Hippocampal formation (tissue), 2 donors: ENCODE measurements at places on chromosomes 13 and 19.

- no peak for DNase-seq
Observed at GRCh38 chr19:50812474-50812873, 11.1 kb downstream of the KLK1 start.

- no peak for DNase-seq
Observed at GRCh38 chr13:39405596-39406205, 197.3 kb downstream of the LHFPL6 start.

DNA sequence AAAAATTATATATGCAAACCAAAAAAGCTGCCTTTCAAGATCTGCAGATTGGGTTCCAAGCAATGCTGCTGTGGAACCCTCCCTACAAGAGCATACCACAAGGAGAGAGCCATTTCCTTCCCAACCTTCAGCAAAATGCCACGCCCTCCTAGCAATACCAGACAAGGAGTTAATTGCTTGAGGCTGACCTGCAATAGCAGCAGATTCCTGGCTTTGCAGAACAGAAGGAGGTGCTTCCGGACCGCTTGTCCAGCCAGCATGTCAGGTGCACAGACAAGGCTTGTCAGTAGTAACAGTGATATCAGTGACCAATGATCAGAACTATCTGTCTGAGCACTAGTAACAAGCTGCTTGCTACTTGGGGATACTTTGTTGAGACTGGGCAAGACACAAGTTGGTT, 301.6 kb downstream of the FGF14 start:
- no peak for DNase-seq

- no peak for DNase-seq
Observed at GRCh38 chr13:112619730-112620631, 32.0 kb upstream of the TUBGCP3 start.

GRCh38 chr19:23440791-23441190, 45.5 kb upstream of the ZNF91 start:
- no peak for DNase-seq

DNA sequence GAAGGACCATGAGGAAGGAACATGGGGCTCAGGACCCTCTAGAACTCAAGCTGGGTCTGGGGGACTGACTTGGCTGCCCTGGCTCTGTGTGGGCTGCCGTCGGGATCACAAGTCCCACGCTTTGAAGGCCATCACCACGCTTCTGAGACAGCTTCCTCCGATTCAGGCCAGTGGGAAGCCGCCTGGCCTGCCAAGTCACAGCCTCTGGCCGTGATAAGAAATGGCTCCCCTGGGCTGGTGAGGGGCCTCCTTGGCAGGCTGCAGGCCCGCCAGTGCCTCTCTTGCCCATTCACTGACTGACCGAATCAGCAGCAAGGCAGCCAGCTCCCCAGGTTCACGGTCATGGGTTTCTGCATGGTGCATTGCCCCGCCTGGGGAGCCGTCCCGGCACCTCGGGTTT, 48.8 kb downstream of the COMP start:
- no peak for DNase-seq

DNA sequence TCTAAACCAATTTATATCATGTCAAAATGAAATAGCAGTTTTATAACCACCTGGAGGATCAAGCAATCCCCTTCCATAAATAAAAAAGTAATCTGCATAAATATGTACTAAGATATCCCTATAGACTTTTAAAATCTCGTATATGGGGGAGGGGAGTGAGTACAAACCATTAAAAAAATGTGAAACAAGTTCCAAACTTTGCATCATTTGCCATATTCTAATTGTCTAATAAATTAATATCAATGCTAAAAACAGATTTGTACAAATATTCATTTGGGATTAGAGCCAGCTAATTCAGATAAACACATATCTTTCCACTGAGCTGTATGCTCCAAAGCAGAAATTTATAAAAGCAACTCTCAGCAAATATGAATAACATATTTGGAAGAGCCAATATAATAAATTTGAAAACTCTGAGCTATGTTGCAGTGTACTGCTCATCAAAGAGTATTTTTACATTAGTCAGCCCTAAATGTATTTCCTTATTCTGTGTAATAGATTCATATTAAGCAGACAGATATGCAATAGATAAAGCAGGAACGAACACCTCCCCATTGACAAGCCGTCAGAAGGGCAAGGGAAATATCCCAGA, 970.2 kb downstream of the EFNB2 start:
- DNase-seq: no peak

GRCh38 chr13:99157046-99157445, 43.6 kb upstream of the UBAC2 start:
- DNase-seq: no peak

- DNase-seq: no peak
Observed at GRCh38 chr13:21910546-21910945, 239.7 kb downstream of the FGF9 start.

GRCh38 chr19:47633996-47634395, 25.1 kb downstream of the BICRA start:
- DNase-seq: no peak

DNA sequence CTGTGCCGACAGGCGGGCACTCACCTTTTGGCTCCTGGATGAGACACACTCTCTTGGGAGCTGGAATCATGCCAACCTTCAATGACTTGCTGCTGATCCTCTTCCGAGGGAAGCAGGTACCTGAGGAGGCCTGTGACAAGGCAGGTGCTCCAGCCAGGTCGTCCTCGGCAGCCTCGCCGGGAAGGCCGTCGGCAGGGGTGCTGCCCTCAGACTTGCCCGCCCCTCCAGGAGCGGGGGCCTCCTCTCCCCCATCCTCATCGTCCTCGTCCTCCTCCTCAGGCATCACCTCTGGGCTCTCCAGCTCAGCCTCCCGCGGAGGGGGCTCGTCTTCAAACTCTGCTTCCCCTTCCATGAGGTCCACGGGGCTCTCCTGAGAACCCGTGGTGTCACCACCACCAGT, 29.2 kb downstream of the SUGP2 start:
- no peak for DNase-seq

- no peak for DNase-seq
Observed at GRCh38 chr13:79799059-79799867, 318.3 kb downstream of the NDFIP2 start.

GRCh38 chr19:16160943-16161560, 12.3 kb downstream of the CIB3 start:
- DNase-seq: no peak

- DNase-seq: no peak
Observed at GRCh38 chr13:42777467-42777866, 3.9 kb upstream of the FAM216B start.

DNA sequence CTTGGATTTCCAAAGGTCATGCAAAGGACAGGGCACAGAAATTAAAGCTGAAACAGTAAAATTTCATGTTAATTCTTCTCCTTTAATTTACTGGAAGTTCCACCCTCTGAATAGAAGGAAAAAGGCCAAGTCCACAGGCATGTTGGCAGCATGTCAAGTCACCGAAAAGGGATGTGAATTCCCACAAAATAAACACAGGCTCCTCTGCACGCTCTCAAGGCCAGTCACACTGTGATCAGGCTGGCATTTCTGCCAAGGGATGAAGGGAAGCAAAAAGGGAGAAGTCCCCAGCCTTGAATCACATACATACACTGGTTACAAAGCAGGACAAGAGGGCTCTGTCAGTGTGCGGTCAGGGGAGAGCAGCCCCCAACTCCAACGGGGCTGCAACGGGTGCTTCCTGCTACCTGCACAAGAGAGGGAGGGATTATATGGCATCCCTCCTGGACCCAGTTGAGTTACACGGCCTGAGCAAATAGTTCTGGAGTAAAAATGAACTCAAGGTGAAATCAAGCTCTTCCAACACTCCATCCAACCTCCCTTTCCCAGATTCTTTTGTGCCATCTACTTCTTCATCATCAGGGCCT, 6.9 kb downstream of the DCLK1 start:
- no peak for DNase-seq

DNA sequence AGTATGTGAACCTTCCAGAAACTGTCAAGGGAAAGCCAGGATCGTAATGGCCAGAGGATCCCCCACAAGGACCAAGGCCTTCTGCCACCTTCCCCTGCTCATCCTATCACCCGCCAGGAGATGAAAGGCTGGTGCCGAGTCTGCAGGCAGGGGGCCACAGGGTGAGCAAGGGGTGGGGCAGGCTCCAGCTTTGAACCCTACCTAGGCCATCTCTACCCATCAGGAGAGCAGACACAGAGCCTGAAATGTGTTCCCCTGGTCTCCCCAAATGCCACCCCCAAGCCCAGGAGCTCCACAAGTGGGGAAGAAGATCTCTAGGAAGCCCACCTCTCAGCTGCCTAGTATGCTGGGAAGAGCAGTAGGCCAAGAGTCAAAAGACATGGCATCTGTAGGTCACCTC, 95.1 kb downstream of the KCTD15 start:
- no peak for DNase-seq

DNA sequence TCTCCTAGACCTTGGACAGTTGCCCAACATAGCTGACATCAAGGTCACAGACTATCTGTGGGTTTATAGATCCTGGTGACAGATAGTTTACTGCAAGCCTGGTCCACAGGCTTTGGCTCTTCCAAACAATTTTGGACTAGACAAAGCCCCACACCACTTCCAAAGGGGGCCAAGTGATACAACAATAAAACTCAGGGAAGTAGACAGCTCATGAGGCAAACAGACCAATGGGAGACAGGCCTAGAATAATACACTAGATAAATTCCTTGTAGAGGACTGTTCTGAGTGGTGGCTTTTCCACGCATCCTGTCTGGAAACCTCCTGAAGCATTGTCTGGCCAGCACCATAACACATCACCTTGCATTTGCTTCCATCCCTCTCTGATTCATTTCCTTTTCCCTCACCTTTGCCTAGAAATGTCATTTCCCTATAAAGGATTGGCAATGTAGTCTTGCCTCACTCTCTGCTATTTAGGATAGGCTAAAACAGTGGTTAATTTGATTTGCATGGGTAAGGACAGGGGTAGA, 284.2 kb downstream of the POU4F1 start:
- DNase-seq: no peak

DNA sequence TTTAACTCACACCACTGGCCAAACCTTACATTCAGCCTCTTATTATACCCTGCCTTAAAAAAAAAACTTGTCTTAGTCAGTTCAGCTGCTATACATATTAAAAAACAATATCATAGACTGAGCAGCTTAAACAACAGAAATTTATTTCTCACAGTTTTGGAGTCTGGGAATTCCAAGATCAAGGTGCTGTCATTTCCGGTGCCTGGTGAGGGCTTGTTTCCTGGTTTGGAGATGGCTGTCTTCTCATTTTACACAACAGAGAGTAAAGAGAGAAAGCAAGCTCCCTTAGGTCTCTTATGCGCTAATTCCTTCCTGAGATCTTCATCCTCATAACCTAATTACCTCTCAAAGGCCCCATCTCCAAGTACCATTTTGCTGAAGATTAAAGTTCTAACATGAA, 769.2 kb downstream of the DIAPH3 start:
- DNase-seq: no peak

DNA sequence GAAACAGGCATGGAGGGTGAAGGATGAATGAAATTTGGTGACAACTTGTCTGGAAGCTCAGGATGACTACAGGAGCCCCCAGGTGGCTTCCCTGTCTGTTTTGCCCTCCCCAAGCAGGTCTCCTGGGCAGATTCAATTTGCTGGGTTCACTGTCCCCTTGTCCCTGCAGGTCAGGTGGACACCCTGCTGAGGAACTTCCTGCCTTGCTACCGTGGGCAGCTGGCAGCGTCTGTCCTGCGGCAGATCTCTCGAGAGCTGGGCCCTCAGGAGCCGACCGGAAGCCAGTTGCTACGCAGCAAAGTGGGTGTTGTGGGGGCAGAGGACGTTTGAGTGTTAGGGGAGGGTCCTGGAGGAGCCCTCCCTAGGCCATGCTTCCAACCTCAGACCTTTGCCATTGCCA, 19.1 kb downstream of the PGLS start:
- DNase-seq: no peak

DNA sequence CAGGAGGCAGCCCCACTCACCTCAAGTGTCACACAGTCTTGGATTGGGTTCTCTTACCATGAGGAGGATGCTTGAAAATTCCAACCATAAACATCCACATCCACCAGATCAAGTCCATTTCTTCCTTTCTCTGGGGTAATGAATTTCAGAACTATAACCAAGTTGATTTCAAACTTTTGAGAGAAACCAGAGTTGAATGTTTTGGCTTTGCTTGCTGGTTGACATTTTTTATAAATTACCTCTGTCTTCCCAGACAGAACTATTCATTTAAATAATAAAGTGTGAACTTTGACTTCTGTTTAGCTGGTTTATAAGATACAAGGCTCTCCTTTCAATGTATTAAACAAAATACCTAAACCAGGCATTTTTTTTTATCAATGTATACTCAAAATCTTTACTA, 550.7 kb downstream of the KCTD12 start:
- no peak for DNase-seq

GRCh38 chr13:28455580-28456194, 39.2 kb downstream of the FLT1 start:
- no peak for DNase-seq

- no peak for DNase-seq
Observed at GRCh38 chr19:49904136-49904535, 7.4 kb upstream of the IL4I1 start.

DNA sequence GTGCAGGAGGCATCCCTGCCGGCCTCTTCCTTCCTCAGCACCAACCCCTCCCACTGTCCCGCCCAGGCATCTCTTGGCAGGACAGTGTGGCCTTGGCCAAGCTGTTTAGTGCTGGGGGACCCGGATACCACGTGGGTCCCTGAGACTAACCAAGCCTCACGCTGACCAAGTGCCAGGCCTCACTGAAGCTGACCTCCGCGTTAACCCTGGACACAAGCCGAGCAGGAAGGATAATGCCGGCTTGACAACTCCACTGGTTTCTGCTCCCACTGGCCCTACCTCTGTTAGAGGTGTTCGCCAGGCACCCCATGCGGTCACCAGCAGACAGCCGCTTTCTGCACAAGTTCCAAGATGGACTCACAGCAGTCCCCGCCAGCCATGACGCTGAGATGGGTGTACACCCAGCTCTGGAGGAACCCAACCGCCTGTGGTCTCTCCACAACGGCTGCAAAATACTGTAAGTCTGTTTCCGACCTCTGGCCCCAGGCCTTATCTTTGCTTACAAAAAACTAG, 12.4 kb downstream of the GRTP1 start:
- no peak for DNase-seq

DNA sequence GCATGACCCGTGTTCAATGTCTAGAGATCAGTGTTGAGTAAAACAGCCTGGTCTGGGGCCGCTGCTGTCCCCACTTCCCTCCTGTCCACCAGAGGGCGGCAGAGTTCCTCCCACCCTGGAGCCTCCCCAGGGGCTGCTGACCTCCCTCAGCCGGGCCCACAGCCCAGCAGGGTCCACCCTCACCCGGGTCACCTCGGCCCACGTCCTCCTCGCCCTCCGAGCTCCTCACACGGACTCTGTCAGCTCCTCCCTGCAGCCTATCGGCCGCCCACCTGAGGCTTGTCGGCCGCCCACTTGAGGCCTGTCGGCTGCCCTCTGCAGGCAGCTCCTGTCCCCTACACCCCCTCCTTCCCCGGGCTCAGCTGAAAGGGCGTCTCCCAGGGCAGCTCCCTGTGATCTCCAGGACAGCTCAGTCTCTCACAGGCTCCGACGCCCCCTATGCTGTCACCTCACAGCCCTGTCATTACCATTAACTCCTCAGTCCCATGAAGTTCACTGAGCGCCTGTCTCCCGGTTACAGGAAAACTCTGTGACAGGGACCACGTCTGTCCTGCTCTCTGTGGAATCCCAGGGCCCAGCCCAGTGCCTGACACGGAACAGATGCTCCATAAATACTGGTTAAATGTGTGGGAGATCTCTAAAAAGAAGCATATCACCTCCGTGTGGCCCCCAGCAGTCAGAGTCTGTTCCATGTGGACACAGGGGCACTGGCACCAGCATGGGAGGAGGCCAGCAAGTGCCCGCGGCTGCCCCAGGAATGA, 1.5 kb upstream of the CEACAM5 start:
- no peak for DNase-seq
